Cardiac fibroblast (primary cell): ENCODE measurements at places on chromosomes 4 and X.

DNA sequence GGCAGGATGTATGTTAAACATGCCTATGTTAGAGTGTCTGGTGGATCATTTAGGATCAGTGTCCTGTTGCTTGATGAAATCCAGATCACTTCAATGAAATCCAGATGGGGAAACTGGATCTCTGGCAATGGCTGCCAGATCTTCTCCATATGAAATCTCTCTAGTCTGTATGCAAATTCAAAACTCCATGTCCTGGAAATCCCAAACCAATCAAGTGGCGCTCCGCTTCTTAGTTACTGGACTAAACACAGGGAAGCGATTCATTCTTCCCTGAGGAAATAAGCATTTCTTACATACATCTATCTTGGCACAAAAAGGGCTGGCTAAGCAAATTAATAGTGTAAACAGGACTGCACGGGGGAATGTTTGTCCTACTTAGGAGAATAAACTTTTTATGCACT is 94.9 kb downstream of the HDAC8 start:
- DNase-seq, result no peak

GRCh38 chr4:99587803-99588202 is 13.2 kb downstream of the MTTP start:
- DNase-seq, result no peak

GRCh38 chr4:1516261-1516660 is 110.0 kb upstream of the NKX1-1 start:
- no peak for DNase-seq

DNA sequence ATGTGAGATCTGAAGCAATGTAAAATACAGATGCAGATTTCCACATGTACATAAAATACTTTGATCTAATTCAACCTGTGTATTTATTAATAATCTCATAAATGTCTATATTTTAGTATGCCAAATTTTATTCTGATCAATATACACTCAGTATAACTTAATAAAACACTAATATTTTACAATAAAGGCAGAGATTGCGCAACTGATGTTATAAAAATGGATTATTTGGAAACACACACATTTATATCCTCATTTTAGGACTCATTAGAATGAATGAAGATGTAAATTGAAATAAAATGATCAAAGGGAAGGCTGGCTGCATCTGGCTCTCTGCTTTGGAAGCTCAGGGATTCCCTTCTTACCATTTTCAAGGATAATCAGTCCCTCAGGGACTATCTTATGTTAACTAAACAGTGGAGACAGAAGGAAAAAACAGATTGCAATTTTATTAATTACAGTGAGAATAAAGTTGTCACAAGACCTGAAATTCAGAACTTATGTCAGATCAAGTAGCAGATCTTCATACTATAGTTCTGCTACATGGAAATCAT is 900.9 kb upstream of the EPHA5 start:
- no peak for DNase-seq

GRCh38 chr4:163566257-163566796 is 71.8 kb downstream of the TMA16 start:
- no peak for DNase-seq

DNA sequence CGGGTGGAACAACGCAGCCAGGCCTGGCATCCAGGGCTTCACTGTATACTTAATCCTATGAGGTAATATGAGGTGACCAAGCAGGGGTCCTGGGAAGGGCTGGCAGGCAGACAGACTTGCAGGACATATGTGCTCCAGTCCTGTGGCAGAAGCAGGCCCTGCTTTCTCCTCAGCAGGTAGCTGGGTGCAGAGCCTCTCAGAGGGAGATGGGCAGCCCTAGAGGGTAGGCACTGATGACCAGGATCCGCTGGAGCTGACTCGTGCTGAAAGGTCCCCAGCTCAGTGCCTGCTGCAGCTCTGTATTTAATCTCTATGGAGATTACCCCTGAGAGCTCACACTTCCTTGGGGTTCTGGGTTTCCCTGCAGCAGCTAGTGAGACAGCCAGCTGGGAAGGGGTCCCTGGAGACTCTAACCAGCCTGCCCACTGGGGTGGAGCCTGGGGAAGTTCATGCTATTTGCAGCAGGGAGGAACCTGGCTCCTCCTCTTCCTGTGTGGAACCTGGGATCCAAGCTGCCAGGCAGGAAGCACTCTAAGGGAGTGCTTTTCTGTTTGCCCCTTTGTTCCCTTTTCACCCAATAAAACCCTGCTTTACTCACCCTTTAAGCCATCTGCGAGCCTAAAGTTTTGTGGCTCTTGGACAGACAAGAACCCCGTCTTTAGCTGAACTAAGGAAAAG is 339.2 kb downstream of the DCAF12L2 start:
- no peak for DNase-seq

- no peak for DNase-seq
Observed at GRCh38 chr4:146155152-146155724, 20.3 kb upstream of the LSM6 start.

- no peak for DNase-seq
Observed at GRCh38 chrX:42392846-42393245, 385.1 kb downstream of the PPP1R2C start.

- DNase-seq, result peak; percentile 99
Observed at GRCh38 chr4:13907255-13907751, 279.8 kb upstream of the BOD1L1 start.

DNA sequence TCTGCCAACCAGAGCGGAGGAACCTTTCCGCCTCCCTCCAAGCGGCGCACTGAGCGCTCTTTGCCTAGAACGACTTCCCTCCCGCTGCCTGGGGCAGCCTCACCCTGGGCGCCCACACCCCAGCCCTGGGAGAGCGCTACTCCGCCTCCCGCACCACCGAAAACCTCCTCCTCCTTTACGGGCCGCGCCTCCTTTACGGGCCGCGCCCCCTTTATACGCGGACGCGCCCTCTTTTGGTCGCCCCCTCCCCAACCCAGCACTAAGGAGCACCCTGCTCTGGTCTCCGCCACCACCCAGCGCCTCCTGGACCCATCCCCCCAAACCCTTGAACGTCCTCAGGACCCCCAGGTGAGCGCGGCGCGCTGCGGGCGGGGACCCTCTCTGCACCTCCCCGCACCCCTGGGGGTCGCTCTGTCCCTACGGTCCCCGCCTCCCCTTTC is 586 bp upstream of the NSG1 start:
- DNase-seq, result peak; percentile 32

- DNase-seq, result no peak
Observed at GRCh38 chrX:75096331-75096730, 59.8 kb downstream of the ABCB7 start.

GRCh38 chrX:53682885-53683555 is 3.5 kb downstream of the HUWE1 start:
- DNase-seq, result peak; percentile 62

DNA sequence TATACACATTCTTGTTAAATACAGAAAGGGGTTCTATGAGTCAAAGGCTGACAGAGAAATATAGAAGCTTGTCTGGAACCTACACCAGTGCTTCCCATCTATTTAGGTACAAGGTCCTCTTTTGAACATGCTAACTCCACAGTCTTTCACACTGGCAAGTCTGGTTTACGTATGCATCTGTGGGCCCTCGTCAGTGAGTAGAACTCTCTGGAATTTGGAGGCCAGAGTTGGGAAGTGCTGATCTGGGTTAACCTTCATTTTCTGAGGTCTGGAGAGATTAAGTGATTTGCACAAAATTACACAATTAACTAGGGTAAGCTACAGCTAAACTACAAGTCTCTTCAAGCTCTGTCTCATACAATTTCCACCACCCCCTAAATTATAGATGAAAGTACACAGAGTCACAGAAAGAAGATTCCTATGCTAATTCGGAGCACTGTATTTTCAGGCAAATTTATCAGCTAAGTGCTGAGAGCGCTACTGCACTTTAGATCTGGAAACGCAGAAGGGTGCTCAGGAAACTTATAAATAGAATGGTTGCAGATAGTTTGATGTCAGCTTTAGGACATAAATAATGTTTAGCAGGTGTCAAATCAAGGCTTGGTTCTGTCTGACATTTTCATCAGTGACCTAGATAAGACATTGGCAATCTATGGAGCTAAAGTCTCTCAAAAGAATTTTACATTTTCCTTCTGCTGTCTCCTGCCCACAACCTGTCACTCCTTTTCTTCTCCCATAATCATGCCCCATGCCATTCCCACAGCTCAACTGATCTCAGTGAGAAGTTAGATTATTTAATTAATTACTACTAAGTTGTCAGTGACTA is 43.0 kb upstream of the PDLIM5 start:
- DNase-seq, result peak; percentile 74

- DNase-seq, result peak; percentile 13
Observed at GRCh38 chr4:68372588-68372987, 22.7 kb upstream of the YTHDC1 start.

- no peak for DNase-seq
Observed at GRCh38 chrX:45743081-45743533, 542.4 kb upstream of the DIPK2B start.

DNA sequence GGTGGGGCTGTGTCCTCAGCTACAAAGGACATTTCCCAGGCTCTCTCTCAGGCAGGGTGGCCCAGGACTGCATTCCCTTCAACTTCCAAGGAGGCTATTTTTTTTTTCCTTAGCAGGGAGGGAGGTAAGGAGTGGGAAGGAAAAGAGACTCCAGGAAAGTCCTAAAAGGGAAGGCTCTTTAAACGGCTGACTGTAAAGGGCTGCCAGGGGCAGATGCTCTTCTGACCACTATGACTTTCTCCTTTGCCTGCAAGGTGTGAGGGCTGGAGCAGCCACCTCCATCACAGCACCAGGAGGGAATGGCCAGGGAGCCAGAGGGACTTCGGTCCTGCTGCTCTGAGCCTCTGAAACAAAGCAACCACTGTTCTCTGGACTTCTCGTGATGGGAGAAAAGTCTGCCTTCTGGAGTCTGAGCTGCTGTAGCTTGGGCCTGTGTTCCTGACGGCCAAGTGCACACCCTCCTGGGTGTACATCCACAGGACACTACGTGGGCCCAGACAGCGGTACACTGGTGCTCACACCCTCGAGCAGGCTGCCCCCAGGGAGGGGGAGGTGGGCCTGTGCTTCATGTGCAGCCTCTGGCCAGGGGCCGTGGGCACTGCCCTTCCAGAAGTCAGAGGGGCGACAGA is 17.9 kb downstream of the NAT8L start:
- no peak for DNase-seq

DNA sequence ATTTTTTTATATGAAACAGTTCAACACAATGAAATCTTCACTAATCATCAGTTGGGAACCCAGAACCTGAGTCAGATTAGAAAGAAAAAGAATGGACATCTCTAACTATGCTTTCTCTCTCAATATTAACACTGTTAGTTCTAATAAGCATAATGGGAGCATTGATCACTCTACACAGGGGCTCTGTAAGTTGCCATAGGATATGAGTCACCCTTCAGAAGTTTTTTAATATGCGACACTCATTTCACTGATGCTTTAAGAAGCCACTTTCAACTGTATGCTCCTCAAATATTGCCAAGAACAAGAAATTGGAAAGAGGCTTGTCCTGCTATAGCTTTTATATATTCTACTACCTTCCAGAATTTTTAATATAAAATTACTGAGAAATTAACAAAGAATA is 187.0 kb downstream of the AASDH start:
- DNase-seq, result no peak

DNA sequence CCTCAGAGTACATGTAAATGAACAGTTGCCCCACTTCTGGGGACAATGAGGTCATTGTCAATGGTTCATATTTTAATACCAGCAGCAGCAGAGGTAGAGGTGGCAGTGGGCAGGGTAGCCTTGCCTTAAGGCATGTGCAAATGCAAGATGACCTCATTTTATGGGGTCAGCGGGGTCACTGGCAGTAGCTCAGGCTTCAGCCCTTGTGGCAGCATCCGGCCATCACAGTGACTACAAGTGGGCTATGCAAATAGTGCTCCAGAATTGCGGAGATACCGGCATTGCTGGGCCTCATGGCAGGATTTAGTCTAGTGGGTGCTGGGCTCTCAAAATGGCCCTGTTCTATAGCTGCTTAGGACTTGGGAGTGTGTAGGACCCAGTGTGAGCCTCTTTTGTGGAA is 144.7 kb downstream of the FAM47A start:
- no peak for DNase-seq

DNA sequence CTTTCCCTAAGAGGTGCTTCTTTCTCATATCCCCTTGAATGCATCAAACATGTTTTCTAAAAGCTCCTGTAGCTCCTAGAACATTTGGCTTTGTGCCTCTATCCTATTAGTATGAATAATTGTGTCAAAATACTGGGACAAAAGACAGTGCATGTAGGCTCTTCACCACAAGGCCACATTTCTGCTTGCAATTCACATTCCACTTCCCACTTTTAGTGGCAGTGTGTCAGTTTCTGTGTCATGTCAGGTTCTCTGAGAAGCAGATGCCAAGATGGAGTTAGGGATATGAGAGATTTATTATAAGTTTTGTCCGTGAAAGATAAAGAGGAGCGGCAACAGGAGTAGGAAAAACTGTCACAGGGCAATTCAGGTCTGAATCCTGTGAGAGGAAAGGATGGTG is 61.3 kb upstream of the GPRIN3 start:
- no peak for DNase-seq

- DNase-seq, result no peak
Observed at GRCh38 chr4:168102403-168102802, 10.1 kb downstream of the ANXA10 start.

DNA sequence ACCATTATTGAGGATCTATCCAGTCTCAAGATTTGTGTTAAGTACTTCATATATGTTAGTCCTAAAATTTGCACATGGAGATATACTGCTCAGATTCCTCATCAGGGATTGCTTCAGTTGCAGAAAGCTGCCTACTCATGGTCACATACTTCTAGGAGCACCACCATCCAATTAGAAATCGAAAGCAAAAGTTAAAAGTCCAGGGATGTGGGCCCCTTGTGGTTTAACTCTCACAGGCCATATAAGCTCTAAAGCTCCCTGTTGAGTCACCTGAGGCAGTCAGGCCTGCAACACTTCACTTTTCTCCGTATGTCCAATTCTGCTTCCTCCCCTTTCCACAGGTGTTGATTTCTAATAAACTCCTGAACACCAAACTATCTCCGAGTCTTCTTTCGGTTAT is 84.2 kb downstream of the CNOT6L start:
- DNase-seq, result peak; percentile 55

- DNase-seq, result peak; percentile 15
Observed at GRCh38 chr4:145066063-145066501, 31.9 kb downstream of the ANAPC10 start.

DNA sequence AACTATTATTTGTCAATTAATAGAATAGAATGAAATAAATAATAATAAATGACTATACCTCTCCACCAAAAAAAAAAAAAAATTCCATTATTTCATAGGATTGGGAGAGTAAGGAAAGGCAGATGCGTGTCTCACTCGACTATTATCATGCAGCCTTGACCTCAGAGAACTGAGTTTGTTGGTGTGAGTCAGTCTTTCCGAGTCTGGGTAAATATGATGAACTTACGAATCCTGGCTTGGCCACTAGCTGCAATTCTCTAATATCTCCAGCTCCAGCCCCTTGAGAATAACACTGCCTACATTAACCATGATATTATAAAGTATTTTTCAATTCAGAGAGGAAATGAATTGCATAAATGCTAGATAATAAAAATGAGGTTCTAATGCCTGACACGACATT is 46.6 kb upstream of the DHX15 start:
- DNase-seq, result peak; percentile 80

- peak; percentile 58 for DNase-seq
Observed at GRCh38 chrX:118847676-118848075, 24.1 kb downstream of the ZCCHC12 start.
